WERI-Rb-1 (cell line): ENCODE measurements at places on chromosomes 7 and 10.

GRCh38 chr7:68925241-68925640 lies 673.0 kb upstream of the AUTS2 start:
- DNase-seq, result peak; percentile 20

DNA sequence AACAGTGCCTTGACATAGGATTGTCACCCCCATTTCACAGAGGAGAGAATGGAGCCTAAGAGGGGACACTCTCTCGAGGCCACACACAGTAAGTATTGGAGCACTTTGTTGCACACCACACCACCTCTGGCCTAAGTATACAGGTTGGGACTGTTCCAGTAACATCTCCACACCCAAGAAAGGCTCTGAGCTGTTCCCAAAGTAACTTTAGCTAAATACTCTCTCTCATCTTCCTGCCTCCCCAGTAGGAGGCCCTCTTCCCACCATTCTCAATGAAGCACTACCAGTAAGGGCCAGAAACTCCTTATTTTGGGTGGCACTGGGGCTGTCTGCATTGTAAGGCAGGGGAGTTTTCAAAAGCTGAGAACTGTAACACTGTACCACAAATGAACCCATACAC lies 189.5 kb downstream of the ZNF438 start:
- no peak for DNase-seq

GRCh38 chr10:78838141-78838657 lies 230.6 kb upstream of the ZMIZ1 start:
- no peak for DNase-seq

- no peak for DNase-seq
Measured at GRCh38 chr10:95263864-95264226, 27.0 kb downstream of the PDLIM1 start.

- DNase-seq, result no peak
Measured at GRCh38 chr7:3206771-3207191, 94.3 kb upstream of the SDK1 start.

DNA sequence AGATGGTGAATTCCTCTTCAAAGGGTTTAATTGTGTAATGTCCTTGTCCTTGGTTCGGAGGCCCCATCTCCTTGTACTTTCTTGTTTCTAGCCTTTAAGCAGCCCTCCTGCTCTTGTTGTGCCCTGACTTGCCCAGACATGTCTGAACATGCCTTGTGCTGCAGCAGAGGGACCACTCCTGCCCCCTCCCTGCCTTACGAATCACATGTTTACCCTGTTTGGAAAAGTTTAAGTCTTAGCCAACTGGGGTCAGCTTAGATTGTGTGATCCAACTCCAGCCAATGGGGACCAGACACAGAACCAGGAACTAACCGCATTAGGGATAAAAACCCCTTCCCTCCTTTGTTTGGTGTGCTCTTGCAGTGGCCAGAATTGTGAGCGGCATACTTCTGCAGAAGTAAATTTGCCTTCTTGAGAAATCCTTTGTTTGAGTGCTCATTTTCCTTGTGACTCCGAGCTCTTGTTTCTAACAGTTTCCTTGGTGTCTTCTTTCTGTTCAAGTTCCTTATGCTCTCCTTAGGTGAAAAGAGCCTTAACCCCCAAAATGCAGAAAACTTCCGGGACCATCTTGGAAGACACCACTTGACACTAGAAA lies 29.4 kb downstream of the CLRN3 start:
- peak; percentile 56 for DNase-seq

- no peak for DNase-seq
Measured at GRCh38 chr7:130912862-130913638, 179.0 kb upstream of the KLF14 start.

GRCh38 chr10:47286116-47286505 lies 13.9 kb upstream of the GDF10 start:
- DNase-seq, result no peak
